ENCODE measurements at places on chromosomes 11 and 22.

GRCh38 chr11:14041040-14041439 is 78.5 kb downstream of the SPON1 start:
- DNase-seq: no peak

DNA sequence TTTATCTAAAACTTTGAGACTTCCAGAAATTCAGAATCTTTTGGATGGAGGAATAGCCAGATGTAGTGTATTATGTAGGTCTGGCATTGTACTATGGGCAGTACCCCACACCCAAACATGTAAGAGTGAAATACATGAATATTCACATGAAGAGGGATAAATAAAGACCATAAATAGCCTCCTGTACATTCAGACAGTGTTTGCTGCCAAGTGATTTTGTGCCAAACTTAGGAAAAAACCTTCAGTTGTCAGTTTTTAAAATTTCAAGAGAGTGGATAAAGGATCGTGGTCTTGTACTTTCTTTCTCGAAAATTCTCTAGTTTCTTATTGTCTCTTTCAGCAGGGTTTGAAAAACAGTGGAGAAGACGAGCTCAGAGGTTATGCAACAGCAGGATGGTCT is 150.3 kb upstream of the LARGE1 start:
- no peak for DNase-seq

DNA sequence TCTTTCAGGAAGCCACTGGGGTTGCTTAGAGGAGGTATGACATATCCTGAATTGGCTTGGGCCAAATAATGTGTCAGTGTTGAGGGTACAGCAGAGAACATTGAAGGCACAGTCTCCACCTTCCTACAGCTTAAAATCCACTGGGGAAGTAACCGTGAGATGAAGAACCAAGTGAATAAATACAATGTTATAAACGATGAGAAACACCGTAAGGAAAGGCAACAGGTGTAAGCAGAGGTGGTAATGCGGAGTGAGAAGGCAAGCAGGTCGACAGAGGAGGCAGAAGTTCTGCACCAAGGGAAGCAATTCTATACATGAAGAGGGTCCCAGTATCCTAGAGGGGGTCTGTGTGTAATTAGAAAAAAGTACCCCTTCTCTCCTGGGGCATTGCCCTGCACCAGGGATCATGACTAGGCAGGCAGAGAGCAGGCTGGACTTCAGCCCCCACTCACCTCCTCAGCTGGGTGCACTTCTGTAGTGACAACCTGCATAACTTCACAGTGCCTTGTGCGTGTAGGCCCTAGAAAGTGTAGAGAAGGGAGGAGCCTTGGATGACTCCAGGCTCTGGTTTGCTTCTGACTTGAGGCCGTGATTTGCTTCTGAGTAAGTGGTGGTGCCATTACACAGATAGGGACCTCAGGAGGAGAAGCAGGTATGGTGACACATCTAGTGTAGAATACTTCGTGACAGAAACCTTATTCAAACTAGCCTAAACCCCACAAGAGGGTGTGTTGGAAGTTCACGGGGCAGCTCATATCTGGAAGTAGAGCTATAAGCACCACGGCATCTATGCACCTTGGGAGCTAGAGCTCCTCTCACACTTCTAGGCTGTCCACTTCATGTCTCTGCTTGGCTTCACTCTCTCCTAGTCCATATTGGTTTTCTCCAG is 4.9 kb downstream of the MYOD1 start:
- no peak for DNase-seq

GRCh38 chr22:26835929-26836528 is 178.6 kb downstream of the MIAT start:
- DNase-seq: no peak

GRCh38 chr11:15148169-15148568 is 33.4 kb downstream of the INSC start:
- DNase-seq: no peak
